ENCODE measurements at places on chromosomes 1 and 21.
A peak's percentile ranks its signal among the peaks of the same experiment; 100 is the strongest.

- DNase-seq = peak; percentile 2
Observed at GRCh38 chr1:36864182-36864822, 170.0 kb downstream of the GRIK3 start.

DNA sequence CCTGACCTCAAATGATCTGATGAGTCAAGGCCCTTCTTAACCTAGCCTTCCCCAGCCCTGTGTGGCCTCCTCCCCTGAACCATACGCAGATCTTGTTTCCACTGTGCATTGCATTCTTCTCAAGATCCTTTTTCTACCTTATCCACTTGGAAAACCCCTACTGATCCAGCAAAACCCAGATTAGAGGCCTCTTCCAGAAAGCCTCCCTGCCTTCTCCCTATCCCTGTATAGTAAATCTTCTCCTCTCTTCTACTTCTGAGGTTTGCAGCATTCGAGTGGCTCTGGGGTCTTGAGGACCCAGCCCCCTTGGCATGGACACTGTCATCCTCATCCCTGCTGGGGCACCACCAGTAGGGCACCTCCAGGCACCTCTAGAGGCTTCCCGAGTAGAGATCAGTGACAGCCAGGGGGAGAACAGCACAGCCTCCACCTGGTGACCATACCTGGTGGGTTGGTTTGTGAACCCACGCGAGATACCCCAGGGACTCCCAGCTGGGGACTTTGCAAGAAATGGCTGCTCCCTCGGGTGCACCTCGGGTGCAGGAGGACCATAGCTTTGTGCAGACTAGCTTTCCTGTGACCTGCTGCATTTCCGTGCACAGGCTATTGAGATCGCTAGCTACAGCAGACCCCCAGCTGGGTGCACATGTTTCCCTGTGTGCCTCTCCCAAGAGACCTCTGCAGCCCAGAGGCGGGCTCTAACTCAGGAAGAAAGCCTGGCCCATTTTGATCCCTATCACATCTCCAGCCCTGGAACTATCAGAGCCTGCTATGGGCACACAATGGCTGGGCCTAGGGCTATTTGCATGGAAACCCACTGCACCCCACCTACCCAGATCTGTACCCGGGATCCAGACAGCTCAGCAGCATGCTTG lies 34.2 kb downstream of the MATN1 start:
- DNase-seq = no peak

- DNase-seq = no peak
Observed at GRCh38 chr1:84573481-84573966, 716 bp downstream of the CTBS start.

DNA sequence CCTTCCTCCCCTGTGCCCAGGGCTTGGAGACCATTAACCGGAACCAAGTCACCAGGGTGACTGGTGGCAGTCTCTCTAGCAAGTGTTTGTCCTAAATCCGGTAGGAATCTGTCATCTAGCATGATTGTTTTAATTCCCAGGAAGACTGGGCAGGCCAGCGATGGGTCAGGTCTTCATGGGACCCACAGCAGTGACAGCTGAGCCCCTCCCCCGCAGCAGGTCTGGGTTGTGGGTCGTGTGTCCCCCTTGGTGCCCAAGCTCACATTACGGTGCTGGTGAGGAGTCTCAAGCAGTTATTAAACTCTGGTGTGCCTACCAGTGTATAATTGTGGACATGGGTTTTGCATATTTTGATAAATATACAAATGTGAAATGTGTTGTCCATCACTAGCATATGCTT lies 466.5 kb downstream of the MATN1 start:
- no peak for DNase-seq

DNA sequence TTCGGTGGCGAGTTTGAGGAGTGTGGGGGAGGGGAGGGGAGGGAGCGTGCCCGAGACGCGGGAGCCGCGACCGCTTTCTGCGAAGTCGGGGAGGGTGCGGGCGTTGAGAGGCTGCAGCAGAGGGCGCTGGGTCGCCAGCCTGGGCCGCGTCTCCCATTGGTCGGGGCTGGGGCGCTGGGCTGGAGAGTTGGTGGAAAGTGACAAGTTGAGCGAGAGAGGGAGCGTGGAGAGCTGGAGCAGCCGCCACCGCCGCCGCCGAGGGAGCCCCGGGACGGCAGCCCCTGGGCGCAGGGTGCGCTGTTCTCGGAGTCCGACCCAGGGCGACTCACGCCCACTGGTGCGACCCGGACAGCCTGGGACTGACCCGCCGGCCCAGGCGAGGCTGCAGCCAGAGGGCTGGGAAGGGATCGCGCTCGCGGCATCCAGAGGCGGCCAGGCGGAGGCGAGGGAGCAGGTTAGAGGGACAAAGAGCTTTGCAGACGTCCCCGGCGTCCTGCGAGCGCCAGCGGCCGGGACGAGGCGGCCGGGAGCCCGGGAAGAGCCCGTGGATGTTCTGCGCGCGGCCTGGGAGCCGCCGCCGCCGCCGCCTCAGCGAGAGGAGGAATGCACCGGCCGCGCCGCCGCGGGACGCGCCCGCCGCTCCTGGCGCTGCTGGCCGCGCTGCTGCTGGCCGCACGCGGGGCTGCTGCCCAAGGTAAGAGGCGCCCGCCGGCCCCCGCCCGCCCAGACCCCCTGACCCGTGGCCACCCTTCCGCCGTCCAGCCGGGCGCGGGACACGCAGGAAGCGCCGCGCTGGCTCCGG lies at the start of gene ROR1:
ROR1 (plus strand) TSS at position 203 of the 802 bp plus-strand sequence.
- DNase-seq = peak; percentile 50

- DNase-seq = no peak
Observed at GRCh38 chr1:153346077-153346723, 2.4 kb downstream of the PGLYRP4 start.

- DNase-seq = no peak
Observed at GRCh38 chr21:39630191-39630591, 17.5 kb downstream of the B3GALT5 start.

DNA sequence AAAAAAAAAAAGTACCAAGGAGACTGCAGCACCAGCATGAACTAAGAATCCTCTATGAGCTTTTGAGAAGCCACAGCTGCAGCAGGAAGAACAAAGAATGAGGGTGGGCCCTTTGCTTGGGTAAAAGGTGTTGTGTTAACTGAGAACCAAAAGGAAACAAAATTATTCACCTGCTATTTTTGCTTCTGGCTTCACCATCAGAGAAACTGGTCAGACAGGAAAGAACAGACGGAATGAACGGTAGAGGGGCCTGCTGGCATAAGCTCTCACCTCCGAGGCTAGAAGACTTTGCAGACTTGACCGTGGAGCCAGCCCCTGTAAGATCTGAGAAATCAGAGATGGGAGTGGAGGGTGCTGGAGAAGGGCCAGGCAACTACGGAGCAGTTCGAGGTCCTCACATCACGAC lies 27.6 kb downstream of the IL10RB start:
- DNase-seq = no peak

GRCh38 chr1:241957692-241958494 lies at the start of gene BECN2:
BECN2 (plus strand) TSS chr1:241957767; CDS start chr1:241957767, 0 bp downstream.
- no peak for DNase-seq

GRCh38 chr1:113429461-113430153 lies 39.3 kb downstream of the MAGI3 start:
- no peak for DNase-seq

- DNase-seq = no peak
Observed at GRCh38 chr1:11960715-11961114, 19.5 kb upstream of the MFN2 start.

GRCh38 chr1:179142889-179143299 lies 61.0 kb downstream of the TOR3A start:
- no peak for DNase-seq

- no peak for DNase-seq
Observed at GRCh38 chr1:55057270-55057955, 18.1 kb downstream of the PCSK9 start.

DNA sequence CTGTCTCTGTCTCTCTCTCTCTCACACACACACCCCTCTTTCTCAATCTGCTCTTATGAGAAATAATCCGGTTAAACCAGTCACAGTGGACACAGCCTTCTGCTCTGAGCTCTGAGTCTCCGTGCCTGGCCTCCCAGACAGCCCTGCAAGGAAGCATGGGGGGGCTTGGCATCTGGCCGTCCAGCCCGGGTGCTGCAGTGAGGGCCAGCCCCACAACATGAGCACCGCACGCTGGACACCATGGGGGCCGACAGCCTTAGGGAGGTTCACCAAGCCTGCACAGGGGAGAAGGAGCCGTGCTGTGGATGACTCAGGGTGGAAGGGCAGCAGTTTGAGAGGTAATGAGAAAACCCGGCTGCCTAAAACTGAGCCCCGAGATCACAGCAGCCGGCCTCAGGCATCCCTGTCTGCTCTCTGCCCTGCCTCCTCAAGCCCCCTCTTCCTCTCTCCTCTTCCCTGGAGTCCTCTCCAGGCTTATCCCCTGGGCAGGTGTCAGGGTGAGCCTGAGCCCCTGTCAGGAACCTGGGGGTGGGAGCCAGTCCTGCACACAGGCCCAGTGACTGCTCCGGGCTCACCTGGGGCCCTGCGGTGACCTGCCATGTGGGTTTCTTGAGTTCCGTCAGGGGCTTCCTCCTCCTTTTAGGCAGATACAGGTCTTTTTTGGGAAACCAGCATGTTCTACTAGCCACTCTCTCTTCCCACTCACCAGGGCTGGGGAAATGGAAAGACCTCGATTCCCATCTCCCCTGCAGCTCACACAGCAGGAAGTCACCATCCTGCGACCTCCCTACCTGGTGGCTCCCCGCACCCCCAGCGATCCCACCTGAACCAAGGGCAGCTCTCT lies 92.8 kb downstream of the ITPKB start:
- DNase-seq = no peak

DNA sequence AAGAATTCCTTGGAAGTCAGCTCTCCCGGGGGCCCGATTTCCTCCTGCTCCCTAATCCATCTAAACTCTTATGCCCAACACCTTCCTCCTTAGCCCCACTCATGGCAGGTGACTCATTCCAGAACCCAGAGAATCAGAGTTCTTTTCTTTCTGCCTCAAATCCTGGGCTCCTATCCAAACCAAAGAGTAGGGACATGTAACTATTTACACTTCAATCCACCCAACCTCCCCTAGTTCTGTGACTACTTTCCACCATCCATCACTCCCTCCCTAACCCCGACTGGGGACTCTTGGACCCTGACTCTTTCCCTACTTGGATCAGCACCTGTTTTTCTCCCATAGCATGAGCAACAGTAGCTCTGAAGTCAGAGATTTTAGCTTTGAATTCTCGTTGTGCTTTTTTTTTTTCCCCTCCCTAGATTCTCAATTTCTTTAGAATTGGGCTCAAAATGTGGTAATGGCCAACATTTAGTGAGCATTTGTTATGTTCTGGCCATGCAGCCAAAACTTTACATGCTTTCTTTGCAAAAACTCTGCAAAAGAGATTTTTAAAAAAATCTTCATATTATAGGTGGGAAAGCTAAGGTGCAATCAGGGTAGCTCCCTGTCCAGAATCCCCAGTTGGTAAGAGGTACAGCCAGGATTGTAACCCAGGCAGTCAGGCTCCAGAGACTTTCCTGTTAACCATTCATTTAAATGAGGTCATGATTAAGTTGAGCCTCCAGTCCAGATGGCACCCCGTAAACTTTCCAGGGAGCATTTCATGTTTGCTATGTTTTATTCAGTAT lies 7.5 kb upstream of the CYP4A11 start:
- no peak for DNase-seq

- DNase-seq = no peak
Observed at GRCh38 chr21:33116676-33117075, 46.7 kb downstream of the OLIG1 start.

GRCh38 chr1:10514490-10515235 lies 39.9 kb downstream of the PEX14 start:
- DNase-seq = no peak

DNA sequence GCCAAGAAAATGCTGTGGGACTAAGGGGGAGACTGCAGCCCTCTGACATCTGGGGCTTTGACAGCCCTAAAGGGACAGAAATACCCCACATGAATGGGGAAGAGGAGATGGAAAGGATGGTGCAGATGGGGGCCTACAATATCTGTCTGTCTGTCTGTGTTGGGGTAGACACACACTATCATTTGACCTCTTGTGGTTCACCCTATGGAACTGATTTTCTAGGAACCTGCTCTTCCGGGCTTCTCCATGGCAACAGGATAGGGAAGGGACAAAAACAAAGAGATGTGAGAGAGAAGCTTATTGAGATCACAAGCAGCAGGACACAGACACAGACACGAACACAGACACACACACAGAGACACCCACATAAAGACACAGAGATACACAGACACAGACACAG lies 17.1 kb downstream of the KIF21B start:
- no peak for DNase-seq

GRCh38 chr1:228214921-228215662 lies 7.2 kb downstream of the OBSCN start:
- DNase-seq = no peak

GRCh38 chr21:25885405-25885804 lies 150.6 kb downstream of the GABPA start:
- no peak for DNase-seq

GRCh38 chr1:22090867-22091266 lies 38.4 kb downstream of the CDC42 start:
- no peak for DNase-seq

- DNase-seq = no peak
Observed at GRCh38 chr1:226403201-226404034, 4.5 kb downstream of the PARP1 start.

DNA sequence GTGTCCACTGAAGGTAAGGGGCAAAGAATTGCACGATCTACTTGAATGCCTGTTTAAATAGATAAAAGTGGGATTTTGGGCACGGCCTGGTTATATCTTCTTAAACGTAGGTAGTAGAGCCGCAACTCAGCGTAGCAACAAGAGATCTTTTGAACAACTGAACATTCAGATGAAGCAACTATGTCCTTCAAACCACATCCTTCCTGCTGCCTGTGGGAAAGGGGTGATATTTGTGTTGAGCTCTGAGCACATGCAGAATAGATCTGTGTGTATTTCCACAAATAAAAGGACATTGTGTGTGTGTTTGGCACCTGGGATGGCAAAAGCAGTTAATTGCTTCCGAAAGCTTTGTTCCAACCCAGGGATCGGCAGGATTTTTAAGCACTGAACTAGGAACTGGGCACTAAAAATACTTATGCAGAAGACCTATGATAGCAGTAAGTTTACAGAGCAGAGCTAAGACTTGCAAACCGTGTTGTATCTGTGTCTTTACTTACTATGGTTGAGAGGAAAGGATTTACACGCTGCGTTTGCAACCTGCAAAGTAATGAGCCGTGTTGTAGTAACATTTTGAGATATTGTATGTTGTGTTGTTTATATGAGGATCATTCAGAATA lies 333.4 kb downstream of the CHRM3 start:
- DNase-seq = peak; percentile 4

- DNase-seq = no peak
Observed at GRCh38 chr1:17598251-17598650, 58.8 kb downstream of the ARHGEF10L start.

- no peak for DNase-seq
Observed at GRCh38 chr1:67626090-67626860, 58.7 kb upstream of the GADD45A start.
